ENCODE measurements at places on chromosomes 13 and 19.

DNA sequence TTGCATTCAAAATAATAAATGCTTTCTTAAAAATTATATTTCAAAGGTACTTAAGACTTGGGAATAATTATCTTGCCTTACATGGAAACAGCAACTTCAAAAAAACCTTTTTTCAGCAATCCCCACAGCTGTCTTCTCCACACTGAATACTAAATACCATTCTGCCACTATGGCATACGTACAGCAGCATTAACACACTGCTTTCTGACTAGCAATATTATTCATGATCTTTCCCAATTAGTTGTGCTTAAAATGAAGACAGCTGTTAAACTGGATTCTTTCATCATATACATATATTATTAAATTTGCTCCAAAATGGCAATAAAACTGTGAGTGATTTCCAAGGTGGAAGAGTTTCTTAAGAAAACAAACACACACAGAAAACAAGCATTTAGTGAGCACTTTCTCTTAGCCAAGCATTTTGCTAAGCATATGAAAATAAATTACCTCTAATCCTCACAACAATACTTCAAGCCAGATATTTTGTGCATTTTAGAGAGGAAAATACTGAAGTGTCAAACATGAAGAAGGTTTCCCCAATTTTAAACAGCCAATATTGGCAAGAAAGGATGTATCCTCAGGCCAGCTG is 609.5 kb downstream of the SLITRK1 start:
- no peak for DNase-seq

DNA sequence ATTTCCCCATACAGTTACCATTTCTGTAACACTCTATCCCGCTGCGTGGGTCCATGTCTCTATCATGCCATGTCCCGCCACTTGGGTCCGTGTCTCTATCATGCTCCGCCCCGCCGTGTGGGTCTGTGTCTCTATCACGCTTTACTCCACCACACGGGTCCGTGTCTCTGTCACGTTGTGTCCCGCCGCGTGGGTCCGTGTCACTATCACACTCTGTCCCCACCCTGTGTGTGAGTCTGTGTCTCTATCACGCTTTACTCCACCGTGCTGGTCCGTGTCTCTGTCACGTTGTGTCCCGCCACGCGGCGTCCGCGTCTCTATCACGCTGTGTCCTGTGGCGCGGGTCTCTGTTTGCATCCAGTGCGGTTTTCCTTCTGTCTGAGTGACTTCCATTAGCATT is 11.6 kb downstream of the ADPRHL1 start:
- DNase-seq = no peak

- no peak for DNase-seq
Observed at GRCh38 chr19:35265900-35266519, 2.8 kb upstream of the USF2 start.

GRCh38 chr19:3131168-3131567 is 4.7 kb upstream of the GNA15 start:
- no peak for DNase-seq

- DNase-seq = no peak
Observed at GRCh38 chr13:109093998-109094397, 464.6 kb downstream of the MYO16 start.

- no peak for DNase-seq
Observed at GRCh38 chr19:2416321-2417097, 10.9 kb downstream of the TIMM13 start.

DNA sequence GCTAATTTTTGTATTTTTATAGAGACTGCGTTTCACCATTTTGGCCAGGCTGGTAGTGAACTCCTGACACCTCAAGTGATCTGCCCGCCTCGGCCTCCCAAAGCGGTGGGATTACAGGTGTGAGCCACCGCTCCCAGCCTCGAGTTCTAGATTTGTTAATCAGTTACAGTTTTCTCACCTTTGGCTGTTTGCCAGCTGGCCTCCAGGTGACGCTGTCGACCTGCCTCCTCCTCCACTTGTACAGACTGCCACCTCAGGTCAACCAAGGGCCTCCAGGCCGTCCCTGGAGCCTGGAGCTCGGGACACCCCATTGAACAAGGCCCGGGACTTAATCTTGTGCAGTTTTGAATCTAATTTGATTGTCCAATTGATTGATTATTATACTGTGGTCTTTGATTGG is 45.5 kb downstream of the IER2 start:
- no peak for DNase-seq

DNA sequence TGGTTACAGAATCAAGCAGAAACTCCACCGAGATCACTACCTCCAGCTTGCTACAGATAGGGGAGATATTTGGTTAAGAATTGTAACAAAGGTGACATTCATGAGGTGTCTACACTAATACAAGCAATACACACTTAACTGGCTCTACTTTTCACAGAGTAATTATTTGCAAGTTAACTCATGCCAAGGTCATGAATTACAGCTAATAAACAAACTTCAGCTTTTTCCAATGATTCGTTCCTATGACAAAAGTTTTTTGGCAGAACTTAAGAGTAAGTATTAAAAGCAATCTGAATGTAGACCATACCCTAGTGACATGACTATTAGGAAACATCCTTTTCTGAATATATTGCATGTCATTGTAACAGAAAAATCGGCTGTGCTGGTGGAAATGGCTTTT is 72.1 kb downstream of the LHFPL6 start:
- DNase-seq = no peak

DNA sequence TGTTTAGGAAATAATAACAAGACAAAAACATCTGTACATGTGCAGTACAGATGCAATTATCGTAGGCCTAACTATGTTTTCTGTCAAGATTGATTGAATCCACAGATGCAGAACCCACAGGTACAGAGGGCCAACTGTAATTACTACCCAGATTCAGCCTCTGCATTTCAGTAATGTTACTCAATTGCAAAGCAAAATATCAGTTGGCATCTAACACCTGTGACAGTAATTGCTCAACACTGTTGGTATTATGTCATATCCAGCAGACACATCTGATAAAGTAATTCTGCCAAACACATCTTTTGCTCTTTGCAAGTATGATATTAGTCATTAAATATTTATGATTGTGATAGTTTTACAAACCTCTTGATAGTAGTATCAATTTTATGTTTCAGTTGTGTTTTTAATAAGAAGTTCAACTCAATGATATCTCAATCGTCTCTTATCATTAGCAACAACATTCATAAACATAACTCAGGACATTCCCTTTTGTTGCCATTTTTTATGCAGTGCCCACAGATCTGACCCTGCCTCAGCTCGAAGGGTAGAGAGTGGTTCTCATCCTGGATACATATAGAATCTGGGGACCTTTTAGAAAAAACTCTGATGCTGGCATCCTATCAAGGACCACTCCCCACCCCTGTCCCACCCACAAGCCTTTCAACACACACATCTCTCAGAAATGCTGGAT is 104.7 kb downstream of the MYCBP2 start:
- no peak for DNase-seq
